ENCODE measurements at places on chromosomes 3 and 15.

- DNase-seq = no peak
Observed at GRCh38 chr3:157119369-157119951, 40.5 kb downstream of the CCNL1 start.

GRCh38 chr3:57755368-57755675 lies 787 bp upstream of the SLMAP start:
- DNase-seq = no peak

- DNase-seq = no peak
Observed at GRCh38 chr15:87045746-87046145, 966.1 kb downstream of the AGBL1 start.

DNA sequence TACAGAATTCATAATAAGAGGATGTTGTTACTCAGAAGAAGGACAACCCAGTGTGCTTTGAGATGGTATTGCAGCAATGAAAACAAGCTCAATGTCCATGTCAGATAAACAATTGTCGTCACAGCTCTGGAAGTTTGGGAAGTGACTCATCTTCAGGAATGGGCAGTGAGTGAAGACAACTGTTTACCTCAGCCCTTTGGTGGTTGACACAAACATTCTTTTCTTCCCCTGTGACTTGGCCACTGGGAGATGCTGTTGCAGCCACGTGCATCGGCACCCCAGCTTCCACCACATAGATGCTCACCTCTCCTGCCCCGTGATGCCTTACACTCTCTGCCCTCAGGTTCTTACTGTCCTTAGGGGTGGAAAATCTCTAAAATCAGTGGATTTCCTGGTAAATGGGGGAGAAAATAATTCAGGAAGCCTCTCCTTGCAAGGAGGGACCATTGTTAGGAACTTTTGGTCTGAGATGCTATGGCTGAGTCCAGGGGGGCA lies 114.1 kb upstream of the GALNT15 start:
- peak; percentile 38 for DNase-seq

DNA sequence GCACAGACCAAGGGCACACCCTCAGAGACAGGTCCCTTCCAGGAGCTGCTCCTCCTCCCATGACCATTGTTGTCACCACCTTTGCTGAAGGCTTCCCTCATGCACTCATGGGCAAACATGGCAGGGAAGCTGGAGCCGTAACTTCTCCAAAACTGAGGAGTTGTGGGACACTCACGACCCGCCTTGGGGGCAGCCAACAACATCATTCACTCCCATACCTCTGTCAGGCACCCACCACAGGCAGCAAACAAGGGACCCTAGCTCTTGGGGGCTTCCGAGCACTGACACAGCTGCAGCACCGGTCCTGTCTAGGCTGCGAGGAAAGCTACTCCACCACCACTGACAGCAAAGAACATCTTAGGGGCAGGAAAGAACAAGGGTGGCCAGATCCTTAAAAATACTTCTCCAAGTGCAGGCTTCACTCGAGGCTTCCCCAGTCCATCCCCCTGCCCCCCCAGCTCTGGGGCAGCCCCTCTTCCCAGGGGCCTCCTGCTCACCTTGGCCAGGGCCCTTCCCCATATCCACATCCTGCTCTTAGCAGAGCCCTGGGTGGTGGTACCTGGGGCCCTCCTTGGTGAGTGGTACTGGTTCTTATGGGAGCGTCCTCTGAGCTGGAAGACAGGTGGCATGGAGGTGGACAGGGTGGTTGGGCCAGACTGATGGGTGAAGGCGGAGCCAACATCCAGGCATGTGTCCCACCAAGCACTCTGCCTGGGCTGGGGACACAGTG lies 28.0 kb upstream of the DUSP7 start:
- no peak for DNase-seq

Data from eye (tissue), 1 donor.